Upper lobe of left lung (tissue), 6 donors: ENCODE measurements at places on chromosomes 16 and 17. TPM values are rescaled to one million over a fixed set of nuclear protein-coding genes. Genes with fewer than 3 reads are reported as not detected.
A peak's percentile ranks its signal among the peaks of the same experiment; 100 is the strongest.

Gene GABARAPL2
- 21.1 TPM for total RNA-seq

Gene OTOP3
- total RNA-seq: not detected

Gene GP1BA
- 0.44 TPM for total RNA-seq

- no peak overlapping the region for H3K4me3 ChIP-seq
- no peaks in the 10 kb centered on the region for H3K27me3 ChIP-seq
- no peak overlapping the region for H3K27ac ChIP-seq
- H3K4me1 ChIP-seq: no peaks in the 10 kb centered on the region
- no peak for DNase-seq
- H3K36me3 ChIP-seq: no peaks in the 10 kb centered on the region
Observed at GRCh38 chr17:55090079-55090492, 121.5 kb downstream of the STXBP4 start.

DNA sequence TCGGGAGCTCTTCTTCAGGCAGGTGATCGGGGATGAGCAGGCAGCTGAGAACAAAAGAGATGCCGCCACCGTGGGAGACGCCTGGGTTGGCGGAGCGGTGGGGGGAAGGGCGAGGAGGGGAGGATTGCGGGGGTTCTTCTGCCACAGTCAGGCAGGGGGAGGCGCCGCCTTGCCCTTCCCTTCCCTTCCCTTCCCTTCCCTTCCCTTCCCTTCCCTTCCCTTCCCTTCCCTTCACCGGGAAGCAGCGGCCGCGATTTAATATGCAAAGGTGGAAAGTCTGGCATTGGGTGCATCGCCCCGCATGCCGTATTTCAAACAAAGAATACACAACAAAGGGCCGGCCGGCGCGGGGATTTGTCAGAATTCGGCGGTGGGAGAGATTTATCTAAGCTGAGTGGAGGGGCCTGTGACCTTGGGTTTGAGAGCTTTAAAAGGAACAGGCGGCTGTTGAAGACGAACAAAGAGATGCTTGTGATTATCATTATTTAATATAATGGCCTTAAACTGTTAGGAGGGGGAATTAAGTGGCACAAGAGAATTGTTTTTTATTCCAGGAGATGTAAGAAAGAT lies 262.3 kb upstream of the TNRC6C start:
- H3K4me3 ChIP-seq: no peak overlapping the region
- H3K27me3 ChIP-seq: no peaks in the 10 kb centered on the region
- H3K4me1 ChIP-seq: peaks cover under 1% of the 10 kb centered on the region
- no peak overlapping the region for H3K27ac ChIP-seq
- DNase-seq: no peak

- H3K4me3 ChIP-seq: no peak overlapping the region
- no peaks in the 10 kb centered on the region for H3K36me3 ChIP-seq
- no peak for DNase-seq
- H3K27ac ChIP-seq: no peak overlapping the region
- H3K27me3 ChIP-seq: no peaks in the 10 kb centered on the region
- no peaks in the 10 kb centered on the region for H3K4me1 ChIP-seq
Observed at GRCh38 chr16:21338537-21339268, 60.6 kb upstream of the CRYM start.

GRCh38 chr17:72575542-72576233 lies 454.9 kb downstream of the SOX9 start:
- no peak for DNase-seq
- H3K4me3 ChIP-seq: no peak overlapping the region
- no peaks in the 10 kb centered on the region for H3K4me1 ChIP-seq

DNA sequence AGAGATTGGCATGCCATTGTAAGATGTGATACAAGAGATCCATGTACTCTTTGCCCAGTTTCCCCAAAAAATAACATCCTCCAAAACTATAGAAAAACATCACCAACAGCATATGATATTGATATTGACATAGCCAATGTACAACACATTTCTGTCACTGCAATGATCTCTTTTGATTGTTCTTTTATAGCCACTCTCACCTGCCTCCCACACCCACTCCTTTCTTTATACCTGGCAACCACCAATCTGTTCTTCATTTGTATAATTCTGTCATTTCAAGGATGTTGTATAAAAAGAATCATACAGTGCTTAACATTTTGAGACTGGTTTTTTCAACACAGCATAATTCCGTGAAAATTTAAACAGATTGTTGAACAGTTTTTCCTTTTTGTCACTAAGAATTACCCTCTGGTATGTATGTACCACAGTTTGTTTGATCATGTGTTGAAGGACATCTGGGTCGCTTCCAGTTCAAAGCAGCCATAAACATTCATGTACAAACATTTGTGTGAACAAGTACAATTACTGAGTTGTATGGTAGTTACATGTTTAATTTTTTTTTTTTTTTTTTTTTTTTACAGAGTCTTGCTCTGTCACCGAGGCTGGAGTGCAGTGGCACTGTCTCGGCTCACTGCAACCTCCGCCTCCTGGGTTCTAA lies 9.9 kb downstream of the KRTAP9-1 start:
- no peak overlapping the region for H3K4me3 ChIP-seq
- DNase-seq: no peak
- H3K27me3 ChIP-seq: no peaks in the 10 kb centered on the region

- H3K4me1 ChIP-seq: no peaks in the 10 kb centered on the region
- DNase-seq: no peak
- no peak overlapping the region for H3K4me3 ChIP-seq
- H3K27me3 ChIP-seq: no peaks in the 10 kb centered on the region
- H3K27ac ChIP-seq: no peak overlapping the region
- no peaks in the 10 kb centered on the region for H3K36me3 ChIP-seq
Observed at GRCh38 chr16:65038100-65038499, 83.8 kb downstream of the CDH11 start.

- no peak overlapping the region for H3K4me3 ChIP-seq
- DNase-seq: peak; percentile 26
- H3K4me1 ChIP-seq: peaks cover 3% of the 10 kb centered on the region
- no peak overlapping the region for H3K27ac ChIP-seq
Observed at GRCh38 chr16:80526418-80527061, 14.3 kb upstream of the DYNLRB2 start.

GRCh38 chr16:69859105-69859989 lies 91.8 kb upstream of the CLEC18A start:
- peak overlapping the region; percentile 81 for H3K27ac ChIP-seq
- no peaks in the 10 kb centered on the region for H3K27me3 ChIP-seq
- H3K4me3 ChIP-seq: no peak overlapping the region
- peaks cover 3% of the 10 kb centered on the region for H3K36me3 ChIP-seq

GRCh38 chr17:62800585-62800984 lies 7.5 kb downstream of the MARCHF10 start:
- no peaks in the 10 kb centered on the region for H3K27me3 ChIP-seq
- no peaks in the 10 kb centered on the region for H3K36me3 ChIP-seq
- no peak for DNase-seq
- no peaks in the 10 kb centered on the region for H3K4me1 ChIP-seq
- H3K27ac ChIP-seq: no peak overlapping the region
